Amniotic stem cell (primary cell): ENCODE measurements at places on chromosomes 2 and 18.

DNA sequence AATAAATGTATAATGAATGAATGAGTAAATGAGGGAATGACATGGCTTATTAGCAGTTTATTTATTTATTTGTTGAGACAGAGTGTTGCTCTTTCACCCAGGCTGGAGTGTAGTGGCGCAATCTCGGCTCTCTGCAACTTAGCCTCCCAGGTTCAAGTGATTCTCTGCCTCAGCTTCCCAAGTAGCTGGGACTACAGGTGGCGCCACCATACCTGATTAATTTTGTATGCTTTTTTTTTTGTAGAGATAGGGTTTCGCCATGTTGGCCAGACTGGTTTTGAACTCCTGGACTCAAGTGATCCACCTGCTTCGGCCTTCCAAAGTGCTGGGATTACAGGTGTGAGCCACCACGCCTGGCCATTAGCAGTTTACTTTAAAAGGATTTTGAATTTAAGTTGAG lies 100.3 kb upstream of the CAVIN2 start:
- DNase-seq, result no peak

GRCh38 chr2:10317646-10318045 lies 14.9 kb downstream of the HPCAL1 start:
- DNase-seq, result no peak

DNA sequence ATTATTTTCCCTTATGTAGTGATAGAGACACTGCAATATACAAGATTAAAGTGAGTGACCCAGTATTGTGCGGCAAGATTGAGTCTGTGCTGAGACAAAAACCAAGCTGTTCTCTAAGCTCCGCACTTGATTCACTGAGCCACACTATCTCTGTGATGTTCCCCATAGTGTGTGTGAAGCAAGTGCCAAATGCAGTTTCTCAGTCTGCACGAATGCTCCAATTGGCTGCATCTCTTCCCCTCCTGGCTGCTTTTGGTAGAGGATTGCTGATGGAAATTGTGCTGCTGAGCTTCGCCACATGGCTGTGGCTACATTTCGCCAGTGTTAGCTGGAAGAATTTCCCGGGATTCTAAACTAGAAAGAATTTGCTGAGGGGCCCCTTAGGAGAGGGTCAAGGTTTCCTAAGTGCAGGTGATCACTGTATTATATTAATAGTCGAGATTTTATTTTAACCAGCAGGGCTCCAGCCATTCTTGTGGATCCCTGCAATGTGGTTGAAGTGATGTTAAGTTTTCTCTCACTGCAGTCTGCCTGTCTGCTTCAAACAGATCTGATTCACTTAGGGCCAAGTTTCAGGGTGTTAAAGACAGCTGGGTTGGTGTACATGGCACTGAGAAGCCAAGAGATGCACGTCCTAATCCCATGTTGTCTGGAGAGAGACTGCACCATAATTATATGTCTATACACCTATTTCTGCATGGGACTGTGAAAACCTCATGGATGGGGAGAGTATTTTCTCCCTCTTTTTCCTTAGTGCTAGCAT lies 317.2 kb downstream of the DCC start:
- no peak for DNase-seq

- no peak for DNase-seq
Measured at GRCh38 chr18:59021500-59021899, 118.2 kb upstream of the SEC11C start.

GRCh38 chr2:68637047-68637446 lies 6.3 kb upstream of the PROKR1 start:
- DNase-seq, result no peak

GRCh38 chr2:127158614-127159290 lies 51.8 kb upstream of the BIN1 start:
- DNase-seq, result no peak

DNA sequence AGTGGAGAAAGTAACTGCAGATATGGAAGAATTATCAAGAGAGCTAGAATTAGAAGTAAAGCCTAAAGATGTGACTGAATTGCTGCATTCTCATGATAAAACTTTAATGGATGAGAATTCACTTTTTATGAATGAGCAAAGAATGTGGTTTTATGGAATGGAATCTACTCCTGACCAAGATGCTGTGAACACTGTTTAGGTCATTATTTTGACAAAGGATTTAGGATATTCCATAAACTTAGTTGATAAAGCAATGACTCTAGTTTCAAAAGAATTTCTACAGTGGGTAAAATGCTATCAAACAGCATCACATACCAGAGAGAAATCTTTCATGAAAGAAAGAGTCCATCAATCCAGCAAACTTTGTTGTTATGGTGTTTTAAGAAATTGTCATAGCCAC lies 1317.7 kb upstream of the ACVR2A start:
- no peak for DNase-seq

DNA sequence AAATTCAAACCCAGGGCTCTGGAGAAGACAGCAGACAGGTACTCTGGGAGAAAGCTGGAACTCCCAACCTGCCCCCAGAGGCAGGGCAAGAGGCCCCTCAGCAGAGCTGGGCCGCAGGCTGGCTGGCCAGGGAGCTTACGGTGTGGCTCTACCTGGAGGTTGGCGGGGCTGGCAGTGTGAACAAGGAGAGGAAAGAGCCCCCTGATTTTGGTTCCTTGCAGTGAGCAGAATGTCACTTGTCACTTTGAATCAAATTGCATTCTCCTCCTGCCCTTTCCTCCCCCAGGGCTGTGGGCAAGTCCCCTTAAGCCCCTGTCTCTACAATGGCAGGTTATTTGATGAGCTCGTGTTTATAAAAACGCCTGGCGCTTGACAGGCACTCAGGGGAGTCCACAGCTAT lies 32.6 kb downstream of the MYO7B start:
- no peak for DNase-seq

DNA sequence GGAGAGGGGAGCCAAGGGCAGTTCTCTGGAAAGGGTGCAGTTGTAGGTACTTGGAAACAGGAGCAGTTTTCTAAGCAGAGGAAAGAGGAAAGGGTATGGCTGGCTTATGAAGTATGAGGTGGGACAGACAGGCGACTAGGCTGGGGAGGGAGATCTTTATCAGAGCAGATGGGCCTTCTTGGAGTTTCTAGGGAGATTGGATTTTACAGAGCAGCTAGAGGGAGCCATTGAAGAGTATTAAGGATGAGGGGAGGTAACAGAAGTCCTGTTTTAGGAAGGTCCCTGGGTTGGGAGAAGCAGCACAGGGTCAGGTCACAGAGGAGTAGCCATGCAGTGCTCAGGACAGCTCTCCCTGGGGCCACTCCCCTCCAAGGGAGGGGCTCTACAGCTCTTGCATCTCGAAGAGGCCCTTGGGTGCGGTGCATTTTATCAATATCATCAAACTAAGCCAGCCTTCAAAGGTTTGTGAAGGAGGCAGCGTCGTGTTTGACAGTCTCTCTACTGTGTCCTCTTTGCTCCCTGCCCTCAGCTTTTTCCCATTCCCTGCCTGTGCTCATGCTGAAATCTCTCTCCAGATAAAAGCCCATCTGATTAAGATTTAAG lies 154.3 kb downstream of the SETBP1 start:
- no peak for DNase-seq

DNA sequence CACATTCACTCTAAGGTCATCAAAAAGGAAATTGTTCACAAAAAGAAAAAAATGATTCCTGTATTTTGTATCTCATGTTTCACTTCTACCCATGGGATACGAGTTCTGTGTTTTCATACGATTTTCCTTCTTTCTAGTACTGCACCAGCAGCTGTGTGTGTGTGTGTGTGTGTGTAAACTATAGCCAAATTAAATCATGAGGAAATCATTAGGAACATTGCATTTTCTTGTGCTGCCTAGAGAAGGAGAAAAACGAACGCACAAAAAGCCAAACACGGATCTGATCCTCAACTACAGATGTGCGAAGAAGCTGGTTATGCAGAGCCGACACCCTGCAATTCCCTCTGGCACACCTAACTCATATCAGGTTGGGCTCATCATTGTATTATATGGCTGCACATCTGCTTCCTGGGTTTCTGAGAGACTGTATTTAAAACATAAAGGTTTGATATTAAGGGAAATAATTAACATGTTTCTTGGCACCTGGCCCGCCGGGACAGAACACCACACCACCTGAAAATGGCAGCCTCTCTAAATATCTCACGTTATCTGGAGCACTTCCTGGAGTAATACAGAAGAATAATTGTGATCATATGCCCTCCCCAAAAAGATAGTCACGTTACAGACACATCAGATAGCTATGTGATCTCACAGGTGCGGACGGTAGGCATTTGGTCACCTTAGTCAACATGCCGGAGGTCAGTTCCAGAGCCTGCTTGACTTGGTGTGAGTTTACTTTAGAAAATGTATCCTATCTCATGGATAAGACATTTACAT lies 586.3 kb upstream of the SALL3 start:
- DNase-seq, result no peak

GRCh38 chr18:45951016-45951714 lies 16.0 kb downstream of the EPG5 start:
- peak; percentile 57 for DNase-seq

DNA sequence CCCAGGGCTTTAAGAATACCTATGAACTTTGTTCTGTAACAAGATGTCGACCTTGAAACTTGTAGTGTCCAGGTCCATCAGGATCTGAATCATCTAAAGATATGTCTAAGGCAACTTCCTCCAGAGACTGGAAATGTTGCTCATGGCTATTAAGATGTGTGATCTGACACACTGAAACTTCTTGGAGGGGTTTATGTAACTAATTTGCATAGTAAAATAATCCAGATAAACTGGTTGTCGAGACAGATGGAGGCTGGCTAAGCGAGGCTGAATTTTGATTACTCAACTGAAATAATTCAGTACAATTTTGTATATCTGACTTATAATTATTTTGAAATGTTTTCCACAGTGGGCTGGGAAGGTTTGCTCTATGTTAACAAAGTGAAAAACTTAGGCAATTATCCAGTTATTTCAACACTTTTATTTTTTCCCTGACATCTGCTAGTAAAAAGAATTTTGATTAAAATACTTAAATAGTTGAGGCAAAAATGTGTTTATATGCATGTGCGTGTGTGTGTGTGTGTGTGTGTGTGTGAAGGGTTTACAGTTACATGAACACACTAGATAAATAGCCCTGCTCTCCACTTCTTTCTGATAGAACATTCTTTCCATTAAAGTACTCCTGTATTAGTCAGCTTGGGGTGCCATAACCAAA lies 11.4 kb upstream of the MAP3K20 start:
- DNase-seq, result no peak

DNA sequence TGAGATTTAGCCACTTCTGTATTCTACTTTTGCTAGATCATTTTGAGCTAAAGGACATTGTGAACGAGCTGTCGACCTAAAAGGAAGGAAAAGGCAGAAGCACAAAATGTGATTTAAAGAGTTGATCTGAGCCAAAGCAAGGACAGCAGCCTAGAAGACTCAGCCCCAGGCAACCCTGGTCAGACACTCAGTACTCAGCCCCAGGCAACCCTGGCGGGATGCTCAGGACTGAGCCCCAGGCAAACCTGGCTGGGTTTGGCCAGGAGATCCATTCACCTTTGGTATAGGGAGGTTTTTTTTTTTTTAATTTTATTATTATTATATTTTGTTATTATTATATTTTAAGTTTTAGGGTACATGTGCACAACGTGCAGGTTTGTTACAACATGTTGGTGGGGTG lies 34.3 kb upstream of the PXDN start:
- DNase-seq, result no peak

DNA sequence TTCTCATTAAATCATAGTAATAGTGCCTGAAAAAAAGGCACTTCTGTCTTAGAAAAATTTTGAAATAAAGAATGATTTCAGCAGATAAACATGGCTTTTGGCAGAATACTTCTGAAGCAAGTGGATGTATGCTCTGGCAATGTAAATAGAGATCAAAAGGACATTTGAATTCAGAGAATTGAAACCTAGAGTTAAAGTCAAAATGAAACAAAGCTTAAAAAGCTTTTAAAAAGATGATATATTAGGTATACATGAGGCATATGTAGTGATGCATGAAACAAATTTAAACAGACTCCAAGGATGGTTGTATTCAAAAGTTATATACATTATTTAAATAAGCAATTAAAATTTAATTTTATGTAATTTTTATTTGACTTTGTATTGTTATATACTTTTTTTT lies 1344.5 kb upstream of the TMEFF2 start:
- DNase-seq, result no peak

- DNase-seq, result no peak
Measured at GRCh38 chr18:3747176-3747973, 297.4 kb downstream of the TGIF1 start.

- no peak for DNase-seq
Measured at GRCh38 chr2:230919681-230920080, 5.4 kb downstream of the GPR55 start.

GRCh38 chr2:197740200-197740599 lies 35.0 kb downstream of the MARS2 start:
- no peak for DNase-seq

DNA sequence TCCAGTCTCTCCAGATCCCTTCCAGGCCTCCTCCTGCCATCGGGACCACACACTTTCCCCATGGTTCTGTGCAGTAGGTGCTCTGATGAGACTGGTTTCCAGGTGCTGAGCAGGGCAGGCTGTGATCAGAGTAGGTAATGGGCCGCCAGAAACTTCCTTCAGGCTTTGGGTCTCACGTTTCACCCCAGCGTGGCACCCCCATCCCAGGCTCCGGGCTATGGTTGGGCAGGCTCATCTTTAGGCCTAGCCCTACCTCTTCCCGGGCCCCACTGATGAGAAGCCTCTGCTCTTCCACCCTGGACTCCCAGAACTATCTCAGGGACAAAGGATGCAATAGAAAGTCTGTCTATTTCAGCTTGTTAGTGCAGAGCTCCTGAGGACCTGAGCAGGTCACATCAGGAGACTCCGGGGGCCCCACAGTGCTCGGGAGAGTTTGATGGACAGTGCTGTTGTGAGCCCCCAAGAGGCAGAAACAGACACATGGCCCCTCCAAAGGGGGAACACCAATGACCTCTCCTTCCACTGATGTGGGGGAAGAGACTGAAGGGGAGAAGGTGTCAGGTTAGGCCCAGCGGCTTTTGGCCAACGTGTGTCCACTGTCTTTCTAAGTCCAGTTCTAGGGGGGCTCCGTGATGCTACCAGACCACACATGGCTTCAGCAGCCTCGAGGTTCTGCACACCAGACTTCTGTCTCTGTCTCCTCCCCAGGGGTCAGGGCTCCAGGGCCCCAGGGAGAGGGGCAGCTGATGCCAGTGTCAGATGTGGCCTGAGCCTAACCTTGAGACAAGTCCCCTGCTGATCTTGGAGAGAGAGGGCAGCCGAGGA lies 5.8 kb upstream of the PROM2 start:
- DNase-seq, result no peak

- no peak for DNase-seq
Measured at GRCh38 chr2:108182489-108182888, 57.3 kb upstream of the SULT1C3 start.

- no peak for DNase-seq
Measured at GRCh38 chr2:238247841-238248453, 8.1 kb upstream of the HES6 start.

DNA sequence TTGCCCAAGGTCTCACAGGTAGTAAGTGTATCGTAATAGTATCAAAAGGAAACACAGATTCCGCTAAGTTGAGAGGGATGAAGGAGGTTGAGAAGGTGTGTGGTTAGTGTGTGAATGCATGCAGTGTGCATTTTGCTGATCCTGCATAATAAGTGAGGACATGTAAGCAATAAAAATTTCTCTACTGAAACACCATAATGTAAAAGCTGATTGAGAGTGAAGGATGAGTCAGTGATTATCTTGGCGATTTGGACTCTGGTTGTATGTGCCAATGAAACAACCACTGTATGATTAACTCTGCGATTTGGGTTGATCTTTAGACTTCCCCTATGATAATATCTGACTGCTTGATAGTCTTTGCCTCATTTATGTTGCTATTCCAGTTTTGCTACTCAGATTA lies 16.7 kb upstream of the ADGRF3 start:
- no peak for DNase-seq
